GM12891 (cell line): ENCODE measurements at places on chromosomes 6 and 20.

- DNase-seq, result no peak
Measured at GRCh38 chr20:38249536-38250310, 10.8 kb downstream of the KIAA1755 start.

- no peak for DNase-seq
Measured at GRCh38 chr6:73579389-73579788, 58.6 kb upstream of the EEF1A1 start.

DNA sequence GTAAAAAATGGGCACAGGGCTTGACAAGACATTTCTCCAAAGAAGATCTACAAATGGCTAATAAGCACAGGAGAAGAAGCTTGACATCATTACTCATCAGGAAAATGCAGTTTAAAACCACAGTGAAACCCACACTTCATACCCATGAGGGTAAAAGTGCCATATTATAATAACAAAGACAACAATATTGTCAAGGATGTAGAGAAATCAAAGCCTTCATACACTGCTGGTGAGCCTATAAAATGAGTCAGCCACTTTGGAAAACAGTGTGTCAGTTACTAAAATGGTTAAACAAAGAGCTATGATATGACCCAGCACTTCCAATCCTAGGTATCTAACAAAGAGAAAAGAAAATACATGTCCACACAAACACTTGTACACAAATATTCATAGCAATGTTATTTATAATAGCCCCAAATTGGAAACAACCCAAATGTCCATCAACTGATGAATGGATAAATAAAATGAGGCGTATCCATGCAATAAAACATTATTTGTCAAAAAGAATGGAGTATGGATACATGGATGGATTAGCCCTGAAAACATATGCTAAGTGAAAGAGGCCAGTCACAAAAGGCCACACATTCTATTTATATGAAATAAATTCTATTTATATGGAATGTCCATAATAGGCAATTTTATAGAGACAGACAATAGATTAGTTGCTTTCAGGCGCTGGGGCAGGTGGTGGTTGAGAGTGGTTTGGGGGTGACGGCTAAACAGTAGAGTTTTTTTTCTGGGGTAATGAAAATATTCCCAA is 11.5 kb upstream of the IL20RA start:
- DNase-seq, result no peak

GRCh38 chr20:19047951-19048296 is 164.5 kb upstream of the SLC24A3 start:
- DNase-seq, result no peak

DNA sequence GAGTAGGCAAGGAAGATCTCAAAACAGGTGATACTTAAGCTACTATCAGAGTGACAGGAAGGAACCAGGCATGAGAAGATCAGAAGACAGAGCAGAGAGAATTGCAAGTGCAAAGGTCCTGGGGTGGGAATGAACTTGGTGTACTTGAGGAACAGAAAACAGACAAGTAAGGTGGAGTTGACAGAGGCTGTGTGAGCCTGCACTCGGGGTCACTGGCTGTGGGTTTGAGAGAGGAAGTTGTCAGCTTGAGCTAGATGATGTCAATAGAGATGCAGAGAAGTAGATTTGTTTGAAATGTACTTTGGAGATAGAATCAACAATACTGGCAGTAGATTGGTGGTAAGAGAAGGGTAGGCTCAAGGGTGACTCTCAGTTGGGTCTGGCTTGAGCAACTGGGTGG is 209.5 kb downstream of the CLIC5 start:
- DNase-seq, result no peak

DNA sequence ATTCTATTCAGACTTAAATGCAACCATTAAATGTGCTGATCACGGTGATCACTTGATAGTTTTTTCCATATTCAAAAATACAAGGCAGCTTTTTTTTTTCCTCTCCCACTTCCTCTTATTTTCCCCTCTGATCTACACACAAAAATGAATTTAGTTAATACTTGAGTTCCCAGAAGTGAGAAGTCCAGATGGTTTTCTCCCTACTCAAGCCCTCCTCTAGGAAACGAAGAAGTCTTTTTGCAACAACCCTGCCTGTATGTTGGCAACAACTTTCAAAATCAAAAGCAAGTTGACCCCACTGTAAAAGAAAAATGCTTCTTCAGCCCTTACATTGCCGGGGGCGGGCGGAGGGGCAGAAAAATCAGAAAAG is 24.3 kb downstream of the ARHGAP18 start:
- no peak for DNase-seq

- DNase-seq, result no peak
Measured at GRCh38 chr6:156879186-156879585, 102.0 kb downstream of the ARID1B start.

DNA sequence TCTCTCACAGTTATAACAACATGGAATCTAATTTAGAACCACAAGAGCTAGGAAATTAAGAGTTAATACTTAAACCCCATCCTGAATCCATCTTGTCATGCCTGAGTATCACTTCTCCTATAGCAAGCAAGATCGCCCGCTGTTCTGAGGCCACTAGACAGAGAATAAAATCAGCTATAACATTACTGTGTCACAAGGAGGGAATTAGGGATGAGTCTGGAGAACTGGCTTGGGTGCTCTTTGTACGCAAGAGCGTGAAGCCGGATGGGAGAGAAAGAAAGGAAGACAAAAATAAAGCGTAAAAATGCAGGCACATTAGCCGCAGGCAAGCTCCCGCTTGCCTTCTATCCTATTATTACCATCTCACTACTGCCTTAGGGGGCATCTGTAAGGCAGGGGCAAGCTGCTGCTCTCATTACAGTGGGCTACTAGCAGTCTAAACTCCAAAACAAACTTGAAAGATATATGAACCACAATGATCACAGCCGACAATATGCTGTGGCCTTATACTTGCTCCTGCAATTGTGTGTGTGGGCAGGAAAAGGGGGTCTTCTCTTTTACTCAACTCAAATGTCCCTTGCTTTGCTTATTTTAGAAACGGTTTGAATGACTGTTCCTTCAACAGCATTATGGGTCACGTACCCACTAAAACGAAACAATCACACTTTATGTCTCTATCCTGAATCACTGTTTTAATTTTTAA is 81.9 kb downstream of the GJA10 start:
- DNase-seq, result no peak

DNA sequence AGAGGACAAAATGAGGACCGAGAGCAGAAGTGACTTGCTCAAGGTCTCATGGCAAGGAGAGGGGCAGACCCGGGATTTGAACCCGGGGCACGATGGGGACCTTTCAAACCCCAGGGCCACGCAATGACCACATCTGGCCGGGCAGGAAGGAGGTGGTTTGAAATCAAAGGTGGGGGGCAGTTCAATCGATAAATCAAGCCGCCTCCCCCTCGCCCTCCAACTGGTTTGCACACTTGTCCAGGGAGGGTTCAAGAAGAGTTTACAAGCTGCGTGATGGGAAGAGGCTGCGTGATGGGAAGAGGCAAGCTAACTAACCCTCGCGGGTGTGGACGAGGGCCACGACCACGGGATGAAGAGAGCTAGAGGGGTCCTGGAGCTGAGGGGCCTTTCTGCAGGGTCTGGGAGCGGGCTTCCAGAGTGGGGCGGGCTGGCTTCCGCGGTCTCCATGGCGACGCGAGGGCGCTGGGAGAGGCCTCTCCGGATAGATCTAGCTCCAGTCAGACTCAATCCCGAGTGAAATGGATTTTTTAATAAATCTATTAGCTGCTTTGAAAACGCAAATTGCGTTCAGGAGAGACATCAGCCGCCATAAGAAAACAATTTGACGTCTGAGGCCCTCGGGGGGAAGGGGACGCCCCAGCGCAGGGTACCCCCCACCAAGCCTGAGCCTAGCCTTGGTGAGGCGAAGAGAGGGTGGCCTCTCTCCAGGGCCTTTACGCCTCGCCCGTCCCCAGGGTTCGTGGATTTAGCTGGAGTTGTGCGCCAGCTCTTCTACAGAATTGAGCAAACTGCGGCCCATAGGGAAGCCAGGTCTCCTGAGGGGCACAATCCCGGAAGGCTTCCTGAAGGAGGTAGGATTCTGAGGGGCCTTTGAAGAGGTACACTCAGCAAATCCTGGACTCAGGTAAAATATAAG is 143.9 kb downstream of the GRM4 start:
- no peak for DNase-seq

GRCh38 chr6:113047932-113048331 is 700.8 kb downstream of the RFPL4B start:
- DNase-seq, result no peak

DNA sequence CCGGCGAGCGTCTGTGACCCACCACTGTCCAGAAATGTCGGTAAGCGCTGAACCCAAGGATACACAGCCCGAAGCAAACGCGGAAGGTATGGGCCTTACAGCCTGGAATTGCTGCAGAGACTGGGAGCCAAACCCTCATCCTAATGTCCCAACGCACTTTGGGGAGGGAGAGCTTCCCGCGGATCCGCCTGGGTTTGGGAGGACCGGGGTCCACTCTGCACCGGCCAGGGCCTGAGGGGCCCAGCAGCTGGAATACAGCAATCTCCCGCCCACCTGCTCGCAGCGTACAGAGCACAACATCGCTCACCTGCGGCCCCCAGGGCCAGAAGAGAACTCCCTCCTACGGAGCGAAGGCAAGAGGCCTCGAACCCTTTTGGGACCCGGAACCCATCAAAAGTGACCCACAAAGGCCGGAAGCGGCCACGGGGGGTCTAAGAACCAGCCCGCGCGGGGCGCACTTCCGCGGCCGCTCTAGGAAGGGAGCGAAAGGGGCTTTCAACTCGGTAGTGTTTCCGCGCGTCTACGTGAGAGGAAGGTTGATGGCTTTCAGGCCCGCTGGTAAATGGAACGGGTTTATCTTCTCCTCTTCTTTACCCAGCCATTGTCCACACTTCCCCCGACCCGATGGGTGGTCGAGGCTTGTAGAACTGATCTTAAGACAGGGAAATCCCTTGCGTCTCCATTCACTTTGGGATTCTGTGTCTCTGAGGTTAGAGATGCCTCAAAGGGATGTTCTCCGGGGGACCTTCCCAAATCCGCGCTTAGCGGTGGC is at the start of gene ZSCAN12:
ZSCAN12 (minus strand) TSS at position 398 of the 772 bp plus-strand sequence. CDS start 1,342 bp downstream, outside the sequence.
- DNase-seq, result peak; percentile 56

DNA sequence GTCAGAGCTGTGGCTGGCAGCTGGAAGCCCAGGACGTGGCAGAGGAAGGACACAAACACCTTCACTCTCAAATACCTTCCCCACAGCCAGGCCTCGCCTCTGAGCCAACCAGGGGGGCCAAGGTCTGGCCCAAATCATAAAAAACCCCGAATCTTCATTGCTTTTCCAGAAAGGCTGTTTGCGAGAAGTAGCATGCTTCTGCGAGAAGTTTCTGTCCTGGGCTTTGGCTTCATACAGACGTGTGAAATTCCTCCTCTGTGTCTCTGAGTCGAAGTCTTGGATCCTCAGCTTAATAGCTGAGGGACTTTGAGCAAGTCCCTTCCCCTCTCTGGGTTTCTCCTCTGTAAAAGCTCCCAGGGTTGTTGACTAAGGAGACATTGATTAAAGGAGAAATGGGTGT is 63.0 kb downstream of the CHMP4B start:
- DNase-seq, result no peak

DNA sequence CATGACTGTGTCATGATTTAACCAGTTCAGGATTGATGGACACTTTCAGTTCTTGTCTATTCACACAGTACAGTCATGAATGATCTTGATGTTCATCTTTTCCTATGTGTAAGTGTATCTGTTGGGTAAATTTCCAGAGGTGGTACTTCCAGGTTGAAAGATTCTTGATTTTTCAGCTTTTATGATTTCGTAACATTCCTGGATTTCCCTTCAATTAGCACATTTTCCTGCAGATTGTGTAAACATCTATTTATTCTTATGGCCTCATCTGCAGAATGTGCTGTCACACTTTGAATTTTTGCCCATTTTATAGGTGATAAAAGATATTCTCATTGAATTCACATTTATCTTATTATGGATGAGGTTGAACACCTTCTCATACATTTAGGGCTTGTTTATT is 222.0 kb upstream of the FOXQ1 start:
- DNase-seq, result no peak

- no peak for DNase-seq
Measured at GRCh38 chr6:96657344-96657743, 94.4 kb downstream of the FHL5 start.

GRCh38 chr6:11172501-11173327 is 59.8 kb downstream of the NEDD9 start:
- peak; percentile 24 for DNase-seq

DNA sequence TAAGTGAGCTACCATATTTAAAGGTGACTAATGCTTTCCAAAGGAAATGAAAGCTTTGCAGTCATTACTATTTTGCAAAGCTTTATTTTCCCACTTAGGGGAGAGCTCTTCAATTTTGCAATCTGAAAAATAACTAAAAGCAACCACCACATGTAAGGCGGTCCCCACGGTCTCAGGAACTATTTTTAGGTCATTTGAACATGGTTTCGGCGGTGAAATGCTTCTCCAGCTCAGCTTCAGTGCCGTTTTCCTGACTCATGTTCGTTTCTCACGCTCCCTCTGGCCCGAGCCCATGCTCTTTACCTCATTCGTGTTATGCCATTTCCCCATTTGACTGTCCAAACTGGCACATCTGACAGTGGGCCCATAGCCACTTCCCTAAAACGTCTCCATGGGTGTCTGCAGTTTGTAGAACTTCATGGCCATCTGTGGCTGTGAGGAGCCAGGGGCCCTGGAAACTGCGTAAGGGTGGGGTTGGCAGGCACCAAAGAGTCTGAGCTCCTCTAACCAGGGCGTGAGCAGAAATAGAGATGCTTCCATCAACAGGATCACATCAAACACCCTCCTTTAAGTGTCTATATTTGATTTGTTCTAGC is 46.5 kb downstream of the ADTRP start:
- no peak for DNase-seq

- no peak for DNase-seq
Measured at GRCh38 chr6:37320646-37321045, 33.1 kb upstream of the RNF8 start.

DNA sequence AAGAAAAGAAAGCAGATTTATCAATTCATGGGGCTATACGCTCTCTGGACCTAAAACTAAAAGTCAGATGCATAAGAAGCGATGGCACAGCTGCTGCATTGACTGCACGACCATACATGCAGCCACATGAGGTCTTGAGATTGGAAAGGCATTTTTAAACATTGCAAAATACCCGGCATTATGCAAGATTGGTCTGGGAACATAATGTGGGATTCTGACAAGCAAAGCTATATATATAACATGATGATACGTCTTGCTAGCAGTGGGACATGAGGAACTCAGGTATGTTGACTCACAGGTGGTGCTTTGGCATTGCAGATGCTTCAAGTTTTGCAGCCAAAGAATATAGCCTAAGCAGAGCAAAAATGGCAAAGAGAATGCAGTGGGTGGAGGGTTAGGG is 55.1 kb downstream of the SAMD3 start:
- no peak for DNase-seq
